Ascending aorta (tissue), 2 donors: ENCODE measurements at places on chromosomes 4 and X. TPM values are rescaled to one million over a fixed set of nuclear protein-coding genes. Genes with fewer than 3 reads are reported as not detected.

DNA sequence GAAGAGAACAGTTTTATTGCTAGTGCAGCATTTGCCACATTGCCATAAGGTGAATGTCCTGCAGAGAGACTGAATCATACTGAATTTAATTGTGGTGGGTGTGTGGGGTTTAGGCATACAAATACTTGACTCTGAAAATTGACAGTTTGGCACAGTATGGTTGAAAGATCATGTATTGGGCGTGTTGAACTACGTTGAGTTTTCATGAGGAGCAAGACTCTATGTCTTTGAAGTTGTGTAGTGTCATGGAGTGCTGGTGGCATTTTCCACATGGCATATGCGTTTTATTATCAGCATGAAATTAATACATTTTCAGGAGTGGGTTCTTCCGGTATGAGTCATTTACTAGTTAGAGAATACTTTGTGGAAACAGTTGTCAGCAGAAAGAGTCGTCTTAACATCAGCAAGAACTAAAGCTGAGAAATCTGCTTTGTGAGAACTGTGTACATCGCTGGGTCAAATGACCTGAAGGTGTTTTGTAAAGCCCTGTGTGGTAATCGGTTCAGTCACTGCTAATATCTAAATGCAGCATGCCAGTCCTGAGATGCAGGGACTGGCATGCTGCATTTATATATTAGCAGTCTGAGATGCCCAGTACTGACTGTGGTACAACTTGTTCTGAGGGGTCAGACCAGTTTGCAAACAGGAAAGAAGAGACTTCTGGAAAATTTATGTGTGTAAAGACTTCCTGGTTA, 50.3 kb downstream of the ARHGAP10 start:
- no peak for DNase-seq

GRCh38 chrX:48972220-48973164, 848 bp upstream of the KCND1 start:
- DNase-seq, result no peak

DNA sequence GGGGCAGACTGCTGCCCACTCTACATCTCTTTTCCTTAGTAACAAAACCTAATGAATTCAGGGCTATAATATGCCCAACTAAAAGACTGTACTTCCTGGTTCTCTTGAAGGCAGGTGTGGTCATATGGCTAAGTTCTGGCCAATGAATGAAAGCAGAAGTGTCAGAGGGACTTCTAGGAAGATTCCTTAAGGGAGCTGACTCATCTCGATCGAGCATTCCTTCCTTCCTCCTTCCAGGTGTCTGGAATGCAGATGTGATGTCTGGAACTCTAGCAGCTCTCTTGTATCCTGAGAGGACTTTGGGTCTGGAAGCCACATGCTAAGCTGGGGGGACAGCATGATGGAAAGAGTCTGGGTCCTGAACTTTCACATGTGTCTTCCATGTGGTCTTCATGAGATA, 116.2 kb upstream of the STX18 start:
- DNase-seq, result no peak

POLR2B gene
- 23.4 TPM for total RNA-seq

ELMOD2 gene
- 3.9 TPM for total RNA-seq

NEIL3 gene
- total RNA-seq, result not detected
